ENCODE measurements at places on chromosomes 11 and 22.
A peak's percentile ranks its signal among the peaks of the same experiment; 100 is the strongest.

- no peak for DNase-seq
Measured at GRCh38 chr11:19980957-19981669, 179.2 kb downstream of the DBX1 start.

DNA sequence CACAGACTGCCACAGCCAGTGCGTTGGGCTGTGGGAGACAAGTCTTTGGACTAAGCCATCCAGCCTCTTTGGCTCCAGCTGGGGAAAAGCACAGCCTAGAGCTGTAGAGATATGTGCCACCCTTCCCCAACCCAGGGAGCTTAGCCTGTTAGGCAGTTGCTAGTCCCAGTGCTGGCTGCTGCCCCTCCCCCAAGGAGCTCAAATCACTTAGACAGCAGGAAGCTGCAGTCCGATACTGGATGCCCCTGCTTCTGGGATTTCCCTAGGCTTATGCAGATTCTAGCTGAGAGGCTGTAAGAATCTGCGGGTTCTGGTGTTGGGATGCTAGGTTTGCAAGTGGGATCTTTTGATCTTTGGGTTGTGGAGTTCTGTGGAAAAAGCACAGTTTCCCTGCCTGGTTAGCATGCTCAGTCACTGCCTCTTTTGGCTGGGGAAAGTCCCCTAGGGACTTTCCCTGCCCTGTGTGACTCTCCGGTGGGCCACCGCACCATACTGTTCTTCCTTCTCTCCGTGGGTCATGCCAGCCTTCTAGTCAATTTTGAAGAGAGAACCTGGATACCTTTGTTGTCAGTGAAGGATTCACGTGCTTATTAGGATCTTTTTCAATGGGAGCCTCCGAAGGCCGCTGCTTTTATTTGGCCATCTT, 792.0 kb downstream of the KCNA4 start:
- no peak for DNase-seq

GRCh38 chr11:88306785-88307184, 30.8 kb downstream of the CTSC start:
- no peak for DNase-seq

DNA sequence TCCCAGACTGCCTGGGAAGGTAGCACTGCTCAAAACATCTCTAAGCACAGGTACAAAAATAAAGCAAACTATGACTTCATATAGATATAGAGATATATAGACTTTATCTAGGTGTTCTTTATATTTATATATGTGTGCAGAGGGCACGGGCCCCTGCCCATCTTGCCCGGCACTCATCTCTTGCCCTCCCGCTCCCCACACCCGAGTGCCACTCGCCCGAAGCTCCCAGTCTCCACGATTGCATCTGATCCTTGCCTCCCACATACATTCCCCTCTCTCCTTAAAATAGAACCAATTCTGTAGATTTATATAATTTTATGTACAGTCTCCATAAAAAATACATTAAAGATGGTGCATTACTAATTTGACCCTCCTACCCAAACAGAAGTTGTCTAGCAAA, 55.5 kb downstream of the IGSF9B start:
- no peak for DNase-seq

DNA sequence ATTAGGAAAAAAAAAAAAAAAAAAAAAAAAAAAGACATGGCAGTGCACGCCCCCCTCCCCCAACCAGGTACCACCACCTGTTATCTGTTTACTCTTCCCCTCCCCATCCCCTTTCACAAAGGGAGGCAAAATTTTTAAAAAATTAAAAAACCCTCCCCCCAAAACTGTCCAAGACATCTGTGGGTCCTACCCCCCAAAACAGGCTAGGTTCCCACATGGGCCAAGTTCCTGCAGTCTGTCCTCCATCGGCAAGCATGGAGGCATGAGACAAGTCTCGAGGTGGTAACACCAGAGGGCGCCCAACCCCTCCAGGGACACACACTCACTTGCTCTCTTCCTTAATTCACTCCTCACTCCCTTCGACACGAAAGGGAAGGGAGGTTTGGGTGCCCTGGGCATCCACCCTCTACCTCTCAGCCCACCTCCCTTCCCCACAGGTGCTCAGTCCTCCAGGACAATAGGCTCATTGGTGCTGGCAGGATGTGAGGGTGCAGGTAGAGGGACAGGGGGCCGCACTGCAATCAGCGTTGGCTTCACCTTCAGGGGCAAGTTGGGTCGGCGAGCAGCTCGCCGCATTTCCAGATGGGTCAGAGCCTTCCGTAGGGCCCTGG, 2.2 kb upstream of the TUT1 start:
- DNase-seq: peak; percentile 85

- no peak for DNase-seq
Measured at GRCh38 chr11:10861799-10862198, 3.9 kb upstream of the ZBED5 start.

GRCh38 chr22:32482708-32483107, 8.1 kb downstream of the FBXO7 start:
- DNase-seq: no peak

DNA sequence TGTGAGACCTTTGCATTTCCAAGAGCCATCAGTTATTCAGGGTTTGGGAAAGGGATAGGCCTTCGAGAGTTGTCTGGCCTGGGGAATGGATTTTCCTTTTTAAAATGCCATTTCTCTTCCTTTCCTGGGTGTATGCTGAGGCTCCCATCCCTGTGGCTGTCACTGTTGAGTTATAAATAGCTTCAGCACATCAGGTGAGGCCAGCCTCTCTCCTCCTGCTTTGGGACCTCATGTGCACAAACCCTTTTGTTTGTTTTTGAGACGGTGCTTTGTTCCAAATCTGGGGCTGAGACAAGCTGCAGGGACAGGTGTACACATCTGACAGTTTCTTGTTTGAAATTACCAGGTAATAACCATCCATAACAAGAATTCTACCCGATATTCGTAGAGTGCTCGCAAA, 1.3 kb downstream of the TEF start:
- no peak for DNase-seq
